ENCODE measurements at places on chromosomes 6 and 20.

- no peak for DNase-seq
These were observed 39.2 kb upstream of the KCNG1 start for GRCh38 chr20:51062065-51062464.

DNA sequence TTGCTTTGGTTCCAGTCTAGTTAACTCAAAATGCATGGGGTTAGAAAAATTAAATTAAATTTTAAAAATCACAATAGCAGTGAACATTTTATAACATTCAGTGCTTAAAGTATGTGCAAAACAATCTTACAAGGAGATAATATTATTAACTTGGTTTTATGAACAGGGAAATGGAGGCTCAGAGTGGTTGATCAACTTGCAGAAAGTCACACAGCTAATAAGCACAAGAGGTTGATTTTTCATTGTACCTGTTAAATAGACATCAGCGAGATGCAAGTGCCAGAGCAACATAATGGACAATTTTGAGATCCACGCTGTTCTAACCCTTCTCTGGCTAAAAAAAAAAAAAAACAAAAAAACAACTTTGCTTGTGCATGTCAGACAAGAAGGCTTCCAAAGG is 219.8 kb downstream of the TSHZ2 start:
- DNase-seq: no peak

DNA sequence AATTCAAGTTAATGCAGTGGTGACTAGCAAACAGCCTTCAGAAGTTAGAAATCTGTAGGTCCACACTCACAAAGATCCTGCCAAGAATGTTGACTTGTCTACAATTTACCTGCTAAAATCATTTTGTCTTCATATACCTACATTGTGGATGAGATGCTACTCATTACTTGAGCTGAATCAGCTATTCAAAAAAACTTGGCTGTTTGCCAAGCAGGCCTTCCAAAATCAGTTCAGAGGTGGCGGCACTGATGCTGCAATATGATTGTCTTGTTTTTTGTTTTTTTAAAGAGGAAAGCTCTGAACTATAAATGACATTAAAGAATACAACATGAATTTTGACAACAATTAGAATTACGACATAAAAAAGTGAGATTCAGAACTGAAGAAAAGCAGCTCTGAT is 354.7 kb upstream of the KHDRBS2 start:
- no peak for DNase-seq

- no peak for DNase-seq
These were observed 24.9 kb upstream of the SIRPA start for GRCh38 chr20:1870323-1870722.

DNA sequence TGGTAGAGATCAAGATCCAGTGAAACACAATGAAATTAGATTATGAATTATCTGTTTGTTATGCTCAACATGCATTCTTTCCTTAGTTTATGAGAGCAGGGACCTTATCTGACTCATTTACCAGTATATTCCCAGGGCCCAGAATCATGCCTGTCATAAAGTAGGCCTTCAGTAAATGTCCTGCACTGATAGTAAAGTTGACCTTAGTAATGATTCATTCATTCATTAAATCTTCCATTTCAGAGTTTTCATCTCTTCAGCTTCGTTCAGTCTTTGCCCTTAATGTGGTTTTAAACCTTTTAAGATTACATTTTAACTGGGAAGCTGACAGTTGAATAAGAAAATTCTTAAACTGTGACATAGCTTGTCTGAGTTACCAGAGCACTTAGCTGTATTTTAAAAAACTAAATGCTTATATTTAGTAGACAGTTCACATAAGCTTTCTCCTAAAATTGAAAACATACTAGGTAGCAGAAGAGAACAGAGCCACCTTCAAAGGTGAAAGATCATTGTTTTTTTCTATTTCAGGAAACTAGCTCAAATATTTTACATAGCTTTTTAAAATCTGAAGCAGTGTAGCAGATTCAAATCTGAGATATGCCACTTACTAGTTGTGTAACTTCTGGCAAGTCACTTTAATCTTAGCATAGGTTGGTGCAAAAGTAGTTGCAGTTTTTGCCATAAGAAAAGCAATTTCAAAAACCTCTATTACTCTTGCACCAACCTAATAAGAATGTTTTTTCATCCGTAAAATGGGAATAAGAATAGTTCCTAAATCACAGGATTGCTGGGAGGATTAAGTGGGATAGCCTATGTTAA is 41.4 kb downstream of the MCM8 start:
- no peak for DNase-seq

Measured in NCI-H524 treated with DMSO at 0.1 percent for 48 hours (cell line).